ENCODE measurements at places on chromosomes 2 and 18.

GRCh38 chr2:16139663-16140615 is 199.6 kb downstream of the MYCN start:
- DNase-seq, result no peak

DNA sequence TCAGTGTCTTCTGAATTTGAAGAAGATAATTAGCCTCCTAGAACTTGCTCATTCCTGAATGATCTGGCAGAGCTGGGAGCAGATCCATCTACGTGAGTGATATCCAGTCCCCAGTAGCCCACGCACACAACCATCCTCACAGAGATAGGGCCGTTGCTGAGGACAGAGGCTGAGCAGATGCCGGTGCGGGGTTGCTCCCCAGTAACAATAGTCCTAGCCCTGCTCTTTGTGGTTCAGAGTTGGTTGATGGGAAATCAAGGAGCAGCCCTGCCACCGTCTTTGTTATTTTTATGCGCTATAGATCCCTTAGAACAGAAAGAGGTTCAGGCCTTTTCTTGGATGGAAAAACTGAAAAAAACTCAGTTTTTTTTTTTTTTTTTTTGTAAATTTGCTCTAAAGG is 69.3 kb downstream of the VWA3B start:
- DNase-seq, result no peak

GRCh38 chr2:64419596-64420165 is 34.3 kb upstream of the LGALSL start:
- DNase-seq, result no peak

DNA sequence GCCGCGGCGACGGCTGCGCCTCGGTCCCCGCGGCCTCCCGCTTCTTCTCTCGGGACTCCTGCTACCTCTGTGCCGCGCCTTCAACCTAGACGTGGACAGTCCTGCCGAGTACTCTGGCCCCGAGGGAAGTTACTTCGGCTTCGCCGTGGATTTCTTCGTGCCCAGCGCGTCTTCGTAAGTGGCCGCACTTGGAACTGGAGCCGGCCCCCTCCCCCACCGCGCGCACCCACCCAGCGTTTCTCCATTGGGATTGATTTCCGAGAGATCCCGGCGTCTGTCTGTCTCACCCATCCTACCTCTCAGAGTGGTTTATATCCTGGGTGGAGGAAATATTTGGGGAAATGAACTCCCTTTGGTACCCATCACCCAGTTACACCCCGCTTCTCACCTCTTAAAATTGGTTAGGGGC is 498 bp downstream of the ITGAV start:
- DNase-seq, result peak; percentile 54
